Colonic mucosa (tissue), 4 donors: ENCODE measurements at places on chromosomes 1 and 21. TPM values are rescaled to one million over a fixed set of nuclear protein-coding genes. Genes with fewer than 3 reads are reported as not detected.
A peak's percentile ranks its signal among the peaks of the same experiment; 100 is the strongest.

The CFHR3 gene
- 0.15 TPM for total RNA-seq

The ADGRB2 gene
- total RNA-seq, result 0.59 TPM

The CPLANE2 gene
- 6.5 TPM for total RNA-seq

The RABIF gene
- 11.9 TPM for total RNA-seq

The BLACAT1 gene
- 0.20 TPM for total RNA-seq

- no peaks in the 10 kb centered on the region for H3K36me3 ChIP-seq
- DNase-seq, result peak; percentile 81
- H3K4me3 ChIP-seq, result no peak overlapping the region
- H3K27ac ChIP-seq, result peak overlapping the region; percentile 92
- H3K4me1 ChIP-seq, result peaks cover 18% of the 10 kb centered on the region
- H3K27me3 ChIP-seq, result no peaks in the 10 kb centered on the region
These were observed 102.8 kb downstream of the RHOU start for GRCh38 chr1:228837817-228838716.

- no peak for DNase-seq
- H3K4me3 ChIP-seq, result no peak overlapping the region
- H3K4me1 ChIP-seq, result no peaks in the 10 kb centered on the region
- H3K27me3 ChIP-seq, result no peaks in the 10 kb centered on the region
- H3K36me3 ChIP-seq, result no peaks in the 10 kb centered on the region
These were observed 149.3 kb downstream of the BRINP3 start for GRCh38 chr1:190328361-190328760.

GRCh38 chr1:21882721-21883415 is 54.2 kb downstream of the HSPG2 start:
- H3K4me3 ChIP-seq, result no peak overlapping the region
- H3K27ac ChIP-seq, result no peak overlapping the region
- no peaks in the 10 kb centered on the region for H3K4me1 ChIP-seq
- DNase-seq, result no peak

DNA sequence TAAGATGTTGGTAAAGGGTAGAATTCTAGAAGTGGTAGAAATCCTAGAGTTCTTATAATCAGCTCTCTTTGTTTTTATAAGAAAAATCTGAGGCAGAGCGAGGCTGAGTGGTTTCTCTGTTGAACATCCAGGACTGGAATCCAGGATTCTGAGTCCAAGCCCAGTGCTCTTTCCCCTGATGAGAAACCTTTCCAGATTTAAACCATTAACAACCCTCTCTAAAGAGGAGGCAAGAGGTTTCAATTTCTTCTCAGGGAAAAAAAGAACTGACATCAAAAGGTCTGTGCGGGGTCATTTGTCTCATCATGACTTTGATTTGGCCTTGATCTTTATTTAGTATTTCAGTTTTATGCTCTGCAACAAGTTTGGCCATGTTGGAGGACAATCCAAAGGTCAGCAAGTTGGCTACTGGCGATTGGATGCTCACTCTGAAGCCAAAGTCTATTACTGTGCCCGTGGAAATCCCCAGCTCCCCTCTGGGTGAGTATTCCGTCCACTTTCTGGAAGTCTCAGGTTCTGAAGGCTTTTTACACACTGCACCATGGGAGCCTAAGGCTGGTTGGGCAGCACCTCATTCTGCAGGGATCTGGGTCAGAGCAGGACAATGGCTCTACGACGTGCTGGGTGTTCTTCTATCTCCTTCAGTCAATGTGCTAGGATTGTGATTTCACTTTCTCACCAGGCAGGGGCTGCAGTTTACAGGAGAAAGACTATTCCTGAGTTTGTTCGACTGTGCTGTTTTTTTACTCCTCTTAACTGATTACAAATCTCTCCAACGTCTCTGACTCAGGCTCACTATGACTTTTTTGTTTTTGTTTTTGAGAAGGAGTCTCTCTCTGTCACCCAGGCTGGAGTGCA is 18.9 kb upstream of the CCT8 start:
- H3K4me1 ChIP-seq, result no peaks in the 10 kb centered on the region
- no peak overlapping the region for H3K27ac ChIP-seq
- no peaks in the 10 kb centered on the region for H3K27me3 ChIP-seq
- H3K4me3 ChIP-seq, result no peak overlapping the region

DNA sequence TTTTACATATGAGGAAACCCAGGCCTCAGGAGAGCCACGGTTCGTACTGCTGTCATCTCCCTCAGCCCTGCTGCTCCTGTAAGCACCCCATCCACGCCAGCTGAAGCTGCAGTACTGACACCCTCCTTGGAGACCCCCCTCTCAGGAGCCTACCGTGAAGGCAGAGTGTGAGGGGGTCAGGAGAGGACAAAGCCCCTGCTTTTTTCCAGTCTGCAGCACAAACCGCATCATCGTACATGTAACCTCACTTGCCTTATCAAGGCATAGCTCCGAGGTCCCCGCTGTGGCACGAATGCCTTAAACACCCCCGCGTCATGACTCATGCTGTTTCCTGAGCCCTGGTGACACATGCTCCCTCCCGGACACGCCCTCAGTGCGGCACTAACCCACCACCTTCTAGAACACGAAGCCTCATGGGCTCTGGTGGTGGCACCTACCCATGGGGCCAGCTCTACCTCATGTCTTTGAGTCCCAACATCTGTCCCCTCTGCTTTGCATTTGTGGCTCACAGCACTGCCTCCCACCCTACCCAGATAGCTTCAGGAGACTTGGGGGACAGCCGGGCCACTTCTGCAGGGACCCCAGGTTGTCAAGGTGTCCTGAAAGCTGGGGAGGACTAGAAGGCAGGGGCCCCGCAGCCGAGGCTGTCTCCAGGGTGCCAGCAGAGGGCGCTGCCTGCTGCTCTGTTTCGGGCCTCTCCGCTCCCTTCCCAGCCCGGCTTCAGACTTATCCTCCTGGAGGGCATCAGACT is 4.9 kb downstream of the SH3BGRL3 start:
- peaks cover 15% of the 10 kb centered on the region for H3K4me1 ChIP-seq
- peak overlapping the region; percentile 34 for H3K27ac ChIP-seq
- H3K36me3 ChIP-seq, result peaks cover 7% of the 10 kb centered on the region
- no peak overlapping the region for H3K4me3 ChIP-seq

DNA sequence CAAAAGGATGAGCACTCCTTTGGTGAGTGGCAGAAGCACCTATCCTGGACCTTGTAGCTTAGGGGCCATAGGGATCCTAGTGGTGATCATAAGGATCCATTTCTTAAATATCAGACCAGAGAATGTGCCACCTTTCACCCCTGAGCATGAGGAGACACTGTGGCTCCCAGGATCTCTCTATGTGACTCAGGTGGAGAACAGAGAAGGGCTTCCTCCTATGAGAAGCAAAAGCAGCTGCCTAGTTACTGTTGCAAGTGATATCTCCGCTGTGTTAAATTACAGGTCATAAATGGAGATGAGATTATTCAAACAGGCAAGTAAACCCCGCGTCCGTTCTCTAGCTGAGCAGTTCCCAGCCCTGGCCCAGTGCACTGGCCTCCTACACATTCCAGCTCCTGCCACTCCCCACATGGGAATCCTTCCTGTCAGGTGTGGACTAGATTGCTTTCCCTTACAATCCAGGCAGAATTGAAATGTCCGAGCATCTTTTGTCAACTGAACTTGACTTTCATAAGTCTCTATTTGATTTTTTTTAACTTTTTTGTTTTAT is 26.3 kb downstream of the CLEC20A start:
- no peaks in the 10 kb centered on the region for H3K4me1 ChIP-seq
- DNase-seq, result no peak
- no peaks in the 10 kb centered on the region for H3K27me3 ChIP-seq
- H3K36me3 ChIP-seq, result no peaks in the 10 kb centered on the region
- no peak overlapping the region for H3K27ac ChIP-seq
- no peak overlapping the region for H3K4me3 ChIP-seq

- no peaks in the 10 kb centered on the region for H3K4me1 ChIP-seq
- H3K4me3 ChIP-seq, result no peak overlapping the region
- H3K36me3 ChIP-seq, result no peaks in the 10 kb centered on the region
- H3K27me3 ChIP-seq, result no peaks in the 10 kb centered on the region
- no peak overlapping the region for H3K27ac ChIP-seq
These were observed 372.7 kb downstream of the BRINP3 start for GRCh38 chr1:190104961-190105360.

DNA sequence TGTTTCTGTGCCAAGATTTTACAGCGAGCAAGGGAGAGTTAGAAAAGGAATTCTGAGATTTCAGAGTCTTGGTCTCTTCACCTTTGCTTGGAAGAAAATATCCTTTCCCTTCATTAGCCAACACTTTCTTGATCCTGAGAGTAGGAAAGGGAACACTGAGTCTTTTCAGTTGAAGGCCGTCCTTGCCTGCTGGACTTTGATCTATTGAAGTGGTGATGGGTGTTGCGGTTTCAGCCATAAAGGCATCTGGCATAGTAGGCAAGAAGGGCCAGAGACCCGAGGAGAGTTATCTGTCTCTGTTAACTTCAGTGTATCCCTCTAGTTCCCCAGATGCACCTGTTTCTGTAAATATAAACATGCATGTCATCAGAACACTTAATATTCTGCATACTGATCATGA is 9.7 kb downstream of the SELE start:
- peak; percentile 28 for DNase-seq
- H3K4me1 ChIP-seq, result no peaks in the 10 kb centered on the region
- H3K4me3 ChIP-seq, result no peak overlapping the region
- H3K27ac ChIP-seq, result no peak overlapping the region

GRCh38 chr1:109392788-109393616 is 4.7 kb downstream of the SORT1 start:
- peaks cover 9% of the 10 kb centered on the region for H3K4me1 ChIP-seq
- no peak overlapping the region for H3K4me3 ChIP-seq
- H3K27ac ChIP-seq, result peak overlapping the region; percentile 80
- peak; percentile 68 for DNase-seq
- no peaks in the 10 kb centered on the region for H3K36me3 ChIP-seq
- no peaks in the 10 kb centered on the region for H3K27me3 ChIP-seq

GRCh38 chr1:202143011-202143767 is 1.3 kb downstream of the ARL8A start:
- DNase-seq, result peak; percentile 59
- peak overlapping the region; percentile 97 for H3K4me3 ChIP-seq
- no peaks in the 10 kb centered on the region for H3K36me3 ChIP-seq
- H3K4me1 ChIP-seq, result no peaks in the 10 kb centered on the region
- no peaks in the 10 kb centered on the region for H3K27me3 ChIP-seq
- H3K27ac ChIP-seq, result peak overlapping the region; percentile 80

DNA sequence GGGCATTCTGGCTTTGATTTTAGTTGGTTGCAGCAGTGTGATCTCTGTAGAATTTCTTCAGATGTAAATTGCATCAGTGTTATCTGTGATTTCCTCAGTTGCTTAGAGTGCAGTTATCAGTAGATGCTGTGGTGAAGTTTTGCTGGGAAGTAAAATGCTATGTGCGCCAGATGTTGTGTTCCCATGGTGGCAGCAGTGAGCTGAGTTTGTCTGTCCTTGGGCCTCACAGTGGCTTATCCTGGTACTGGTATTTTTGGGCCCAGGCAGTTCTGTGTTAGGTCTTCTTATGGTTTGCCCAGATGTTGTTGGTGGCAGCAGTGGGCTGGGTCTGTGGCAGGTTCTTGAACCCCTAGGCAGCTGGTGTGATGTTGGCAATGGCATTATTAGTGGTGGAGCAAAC is 1242.1 kb downstream of the PLA2G4A start:
- H3K36me3 ChIP-seq, result no peaks in the 10 kb centered on the region
- no peak overlapping the region for H3K27ac ChIP-seq
- H3K4me1 ChIP-seq, result no peaks in the 10 kb centered on the region
- no peak overlapping the region for H3K4me3 ChIP-seq
- no peaks in the 10 kb centered on the region for H3K27me3 ChIP-seq
- no peak for DNase-seq

GRCh38 chr1:162175379-162176081 is 106.0 kb downstream of the NOS1AP start:
- no peak for DNase-seq
- no peak overlapping the region for H3K4me3 ChIP-seq
- H3K4me1 ChIP-seq, result peaks cover 5% of the 10 kb centered on the region
- no peak overlapping the region for H3K27ac ChIP-seq

- H3K36me3 ChIP-seq, result no peaks in the 10 kb centered on the region
- H3K4me1 ChIP-seq, result no peaks in the 10 kb centered on the region
- no peak overlapping the region for H3K27ac ChIP-seq
These were observed 411.6 kb downstream of the SMYD3 start for GRCh38 chr1:246095443-246095842.

- no peaks in the 10 kb centered on the region for H3K36me3 ChIP-seq
- no peaks in the 10 kb centered on the region for H3K4me1 ChIP-seq
- no peak overlapping the region for H3K27ac ChIP-seq
- no peak overlapping the region for H3K4me3 ChIP-seq
- peak; percentile 53 for DNase-seq
These were observed 836.1 kb upstream of the ADAMTS5 start for GRCh38 chr21:27802816-27803475.

DNA sequence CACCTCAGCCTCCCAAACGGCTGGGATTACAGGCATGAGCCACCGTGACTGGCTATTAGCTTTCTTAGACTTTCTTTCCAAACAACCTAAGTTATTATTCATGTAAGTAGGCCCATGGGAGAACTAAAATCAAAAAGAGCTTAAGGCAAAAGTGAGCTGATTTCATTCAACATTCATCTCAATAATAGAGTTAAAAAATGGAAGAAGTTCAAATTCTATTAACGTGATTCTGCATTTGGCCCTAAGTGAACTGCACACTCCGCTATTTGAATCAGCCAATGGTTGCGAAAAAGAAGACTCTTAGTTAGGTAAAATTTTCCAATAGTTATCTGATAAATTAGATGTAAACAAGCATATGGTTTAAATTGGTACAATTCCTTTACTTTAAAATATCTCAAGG is 68.6 kb upstream of the WARS2 start:
- H3K27ac ChIP-seq, result no peak overlapping the region
- no peak for DNase-seq
- H3K4me3 ChIP-seq, result no peak overlapping the region
- H3K36me3 ChIP-seq, result no peaks in the 10 kb centered on the region
- H3K4me1 ChIP-seq, result no peaks in the 10 kb centered on the region

DNA sequence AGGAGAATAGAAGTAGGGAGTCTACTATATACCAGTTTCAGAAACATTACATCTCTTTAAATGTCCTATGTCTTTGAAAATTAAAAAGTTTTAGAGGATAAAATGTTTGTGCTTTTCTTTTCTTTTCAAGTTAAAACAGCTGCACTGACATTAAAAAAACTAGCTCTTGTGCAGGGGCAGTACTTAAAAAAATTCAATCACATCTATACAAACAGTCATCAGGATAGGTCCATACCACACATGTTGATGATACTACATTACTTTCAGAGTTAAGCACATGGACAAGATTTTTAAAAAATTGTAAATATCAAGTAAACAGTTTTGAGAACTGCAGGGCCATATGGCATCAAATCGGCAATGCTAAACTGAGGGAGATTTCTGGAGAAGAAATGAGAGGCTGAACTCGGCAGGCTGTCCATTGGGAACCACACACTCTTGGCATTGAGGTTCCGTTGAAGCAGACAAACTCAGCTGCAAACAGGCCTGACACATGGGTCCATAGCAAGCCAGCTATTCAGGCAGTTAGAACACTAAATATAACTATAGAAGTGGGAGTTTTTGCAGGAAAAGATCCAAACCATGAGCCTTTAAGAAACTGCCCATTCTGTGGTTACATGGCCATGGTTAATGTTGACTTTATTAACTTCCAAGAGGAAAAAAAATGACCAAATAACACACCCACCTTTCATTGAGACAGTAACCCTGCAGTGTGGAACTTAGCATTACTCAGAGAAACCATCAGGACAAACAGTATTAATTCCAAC is 84.5 kb upstream of the BCL10 start:
- no peaks in the 10 kb centered on the region for H3K36me3 ChIP-seq
- no peaks in the 10 kb centered on the region for H3K4me1 ChIP-seq
- H3K27ac ChIP-seq, result no peak overlapping the region
- no peak overlapping the region for H3K4me3 ChIP-seq
